SW480 (cell line): ENCODE measurements at places on chromosomes 5 and 9.

DNA sequence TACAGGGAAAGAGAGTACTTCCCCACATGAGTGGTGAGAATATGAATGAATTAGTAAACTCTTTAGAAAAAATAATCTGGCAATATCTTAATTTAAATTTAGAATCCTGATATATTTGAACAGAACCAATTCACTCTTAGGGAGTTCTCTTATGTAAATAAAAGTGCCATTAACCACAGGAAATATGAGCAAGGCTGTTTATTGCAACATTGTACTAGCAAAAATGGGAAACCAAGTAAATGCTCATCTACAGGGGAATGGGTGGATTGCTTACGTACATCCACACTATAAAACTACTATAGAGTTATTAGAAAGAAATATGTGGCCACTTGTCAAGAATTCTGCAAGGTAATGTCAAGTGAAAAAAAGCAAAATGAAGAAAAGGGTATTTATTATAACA lies 274.5 kb downstream of the TLE1 start:
- DNase-seq: no peak

DNA sequence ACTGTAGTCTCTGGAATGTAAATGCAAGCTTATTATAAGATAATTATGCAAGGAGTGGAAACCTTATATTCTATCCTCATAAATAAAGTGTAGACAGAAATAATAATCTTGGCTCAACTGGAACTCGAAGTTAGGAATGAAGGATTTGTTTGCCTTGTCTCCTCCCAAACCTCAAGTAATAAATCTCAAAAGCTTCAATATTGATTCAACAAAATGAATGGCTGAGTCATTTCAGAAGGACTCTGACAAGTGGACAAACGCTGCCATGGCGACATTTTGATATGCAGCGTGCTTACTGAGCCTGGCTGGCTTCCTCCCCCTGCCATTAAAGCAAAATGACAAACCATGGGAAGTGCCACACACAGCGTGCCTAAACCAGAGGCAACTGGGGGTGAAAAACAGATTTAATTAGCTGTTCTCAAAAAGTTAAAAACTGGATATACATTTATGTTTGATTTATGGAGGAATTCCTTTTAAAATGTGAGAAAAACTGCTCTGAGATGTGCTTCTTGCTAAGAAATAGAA lies 10.5 kb upstream of the ADGRV1 start:
- peak; percentile 69 for DNase-seq

GRCh38 chr9:35835216-35835632 lies 6.2 kb downstream of the TMEM8B start:
- DNase-seq: no peak

GRCh38 chr9:79583952-79584654 lies 12.3 kb downstream of the TLE4 start:
- DNase-seq: no peak

- no peak for DNase-seq
Measured at GRCh38 chr9:33858423-33858822, 41.5 kb downstream of the UBE2R2 start.

- DNase-seq: peak; percentile 34
Measured at GRCh38 chr9:108636013-108636412, 219.8 kb downstream of the ACTL7B start.

GRCh38 chr9:119005162-119005561 lies 364.1 kb downstream of the BRINP1 start:
- no peak for DNase-seq

GRCh38 chr5:137442660-137443059 lies 56.5 kb downstream of the SPOCK1 start:
- no peak for DNase-seq

- DNase-seq: no peak
Measured at GRCh38 chr5:32711681-32712480, 760 bp downstream of the NPR3 start.

GRCh38 chr9:26077860-26078259 lies 399.6 kb upstream of the TUSC1 start:
- DNase-seq: no peak
